ENCODE measurements at places on chromosomes 7 and 10. TPM values are rescaled to one million over a fixed set of nuclear protein-coding genes. Genes with fewer than 3 reads are reported as not detected.

The SPAM1 gene
- total RNA-seq: not detected

The CYP3A4 gene
- not detected for total RNA-seq

The SUN3 gene
- not detected for total RNA-seq

The MYL7 gene
- total RNA-seq: not detected

The AQP1 gene
- total RNA-seq: 2.5 TPM

The WAC gene
- total RNA-seq: 51.7 TPM

The GRM3 gene
- total RNA-seq: not detected

The BTAF1 gene
- 37.7 TPM for total RNA-seq

The ERVW-1 gene
- total RNA-seq: not detected

The PPP1R17 gene
- not detected for total RNA-seq

The PHYH gene
- 12.1 TPM for total RNA-seq

The UBTD1 gene
- total RNA-seq: 31.5 TPM

Data from dermis lymphatic vessel endothelial cell (primary cell).